ENCODE measurements at places on chromosomes 13 and 19.

DNA sequence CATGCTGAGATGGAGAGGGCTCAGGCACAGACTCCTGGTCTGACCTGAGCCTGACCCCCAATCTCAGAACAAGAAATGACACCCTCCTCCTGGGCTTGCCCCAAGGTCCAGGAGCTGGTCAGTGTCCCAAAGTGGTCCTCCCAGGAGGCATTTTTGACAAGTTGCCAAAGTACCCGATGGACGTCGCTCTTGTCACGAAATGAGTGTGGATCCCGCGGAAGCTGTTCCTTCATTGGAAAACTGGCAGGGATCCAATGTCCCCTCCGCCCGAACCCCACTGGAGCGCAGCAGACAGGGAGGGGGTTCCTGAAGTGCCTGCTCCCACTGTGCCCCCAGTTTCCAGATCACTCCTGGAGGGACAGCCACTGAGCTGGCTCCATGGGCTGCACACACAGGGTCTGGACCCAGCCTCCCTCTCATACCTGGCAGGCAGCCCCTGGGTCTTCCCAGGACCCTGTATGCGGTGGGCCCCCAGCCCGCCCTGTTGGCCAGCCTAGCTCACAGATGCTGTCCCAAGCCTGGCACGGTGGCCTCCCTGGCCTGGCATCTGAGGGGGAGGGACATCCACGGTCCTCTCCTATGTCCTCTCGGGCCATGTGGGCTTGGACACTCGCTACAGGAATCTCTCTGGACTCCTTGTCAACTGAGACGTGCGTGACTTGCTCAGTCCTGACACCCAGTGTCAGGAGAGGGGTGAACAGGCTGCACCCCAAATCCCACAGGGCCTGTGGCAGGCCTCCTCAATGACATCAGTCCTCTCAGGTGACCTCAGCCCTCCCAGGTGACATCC, 12.8 kb upstream of the ZNF14 start:
- DNase-seq: no peak

DNA sequence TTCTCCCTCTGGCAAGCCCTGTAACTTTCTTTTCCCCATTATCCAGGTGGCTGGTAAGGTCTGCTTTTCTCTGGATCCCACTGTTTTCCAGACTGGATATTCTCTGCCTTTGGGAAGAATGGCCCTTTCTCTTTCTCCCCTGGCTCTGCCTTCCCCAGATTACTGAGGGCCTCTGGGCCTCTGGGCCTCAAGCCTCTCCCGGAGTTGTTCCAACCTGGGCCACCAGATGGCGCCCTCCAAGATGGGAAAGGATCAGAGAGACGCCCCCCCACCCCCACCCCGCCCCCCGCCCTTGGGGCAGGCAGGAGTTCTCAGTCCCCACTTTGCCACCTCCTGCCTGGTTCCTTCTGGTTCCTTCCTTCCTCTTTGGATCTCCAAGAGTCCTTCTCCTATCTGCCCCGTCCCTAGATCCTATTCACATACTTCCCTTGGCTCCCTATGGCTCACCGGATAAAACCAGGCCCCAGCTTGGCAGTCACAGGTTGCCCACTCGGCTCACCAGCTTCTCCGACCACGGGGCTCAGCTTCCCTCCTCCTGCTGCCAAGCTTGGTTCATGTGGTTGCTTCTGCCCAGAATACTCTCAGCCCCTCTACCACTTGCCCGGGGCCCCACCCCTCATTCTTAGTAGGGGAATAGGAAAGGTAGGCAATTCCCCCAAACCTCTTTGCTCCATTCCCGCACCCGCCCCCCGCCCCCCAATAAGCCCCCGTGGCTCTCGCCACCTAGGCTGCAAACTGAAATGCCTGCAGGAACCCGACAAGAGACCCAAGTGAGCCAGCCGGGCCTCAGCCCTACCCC, 13.1 kb downstream of the EPS8L1 start:
- peak; percentile 64 for DNase-seq

GRCh38 chr13:21511849-21512248, 52.7 kb upstream of the ZDHHC20 start:
- DNase-seq: no peak

GRCh38 chr19:52778811-52779210, 7.8 kb downstream of the ZNF600 start:
- no peak for DNase-seq

DNA sequence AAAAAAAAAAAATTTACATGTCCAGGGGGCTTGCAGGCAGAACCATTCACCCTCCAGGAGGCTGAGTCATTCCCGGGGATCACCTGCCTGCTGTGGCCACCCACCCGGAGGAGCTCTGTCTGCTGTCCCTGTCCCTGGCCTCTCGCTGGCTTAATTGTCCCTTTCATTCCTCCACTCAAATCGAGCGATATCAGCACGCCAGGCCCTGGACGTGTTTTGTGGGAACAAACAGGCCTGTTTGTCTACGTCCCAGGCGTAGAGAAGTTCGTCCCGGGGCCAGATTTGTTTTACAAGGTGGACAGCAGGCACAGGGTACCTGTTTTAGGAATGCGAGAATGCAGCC, 21.2 kb downstream of the SULT2B1 start:
- DNase-seq: no peak

DNA sequence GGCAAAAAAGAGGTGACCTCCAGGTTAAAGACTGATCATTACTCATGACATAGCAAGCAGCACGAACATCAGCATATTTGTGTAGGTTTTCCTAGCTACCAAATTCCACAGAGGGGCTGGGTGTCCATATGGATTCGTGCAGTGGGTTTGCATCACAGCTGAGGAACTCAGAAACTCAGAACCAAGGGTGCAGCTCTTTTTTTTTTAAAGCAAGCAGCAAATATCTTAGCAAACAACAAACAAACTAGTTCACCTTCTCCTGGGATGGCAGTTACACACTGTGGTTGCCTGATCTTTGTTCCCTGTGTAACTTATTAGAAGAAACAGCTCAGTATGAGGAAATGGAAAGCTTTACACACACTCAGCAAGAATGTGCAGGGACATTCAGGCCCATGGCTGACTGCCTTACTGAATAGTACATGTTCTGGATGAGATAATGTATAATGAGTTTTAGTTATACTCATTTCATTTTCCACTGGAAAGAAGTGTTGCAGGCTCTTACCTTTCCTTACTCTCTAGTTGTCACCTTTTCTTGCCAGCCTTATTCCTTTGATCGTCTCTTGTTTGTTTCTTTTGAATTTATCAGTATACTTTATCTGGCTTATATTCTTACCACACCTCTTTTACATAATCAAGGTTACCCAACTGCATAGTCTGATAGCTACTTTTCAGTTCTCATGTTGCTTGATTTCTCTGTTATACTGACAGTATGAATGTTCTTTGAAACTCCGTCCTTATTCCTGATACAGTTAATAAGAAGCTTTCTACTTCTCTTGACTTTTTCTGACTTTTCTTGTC, 4.3 kb downstream of the NDFIP2 start:
- no peak for DNase-seq

- DNase-seq: no peak
Observed at GRCh38 chr13:24183741-24184182, 23.2 kb downstream of the SPATA13 start.

DNA sequence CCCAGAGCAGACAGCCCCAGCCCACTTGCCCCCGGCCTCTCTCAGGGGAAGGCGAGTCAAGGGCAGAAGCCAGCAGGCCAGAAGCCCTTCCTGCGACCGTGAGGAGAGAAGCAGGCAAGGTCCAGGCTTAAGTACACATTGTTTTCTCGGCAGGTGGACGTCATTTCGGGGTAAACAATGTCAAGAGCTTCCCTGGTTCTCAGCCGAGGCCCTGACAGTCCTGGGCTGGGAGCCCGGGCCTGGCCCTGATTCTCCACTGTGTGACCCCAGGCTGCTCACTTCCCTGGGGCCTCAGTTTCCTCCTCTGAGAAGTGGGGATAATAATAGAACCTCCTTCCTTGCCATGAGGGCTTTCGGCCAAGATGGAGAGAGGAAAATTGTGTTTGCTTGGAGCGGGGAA, 19.4 kb downstream of the PLVAP start:
- DNase-seq: no peak
